ENCODE measurements at places on chromosomes 1 and 21.

DNA sequence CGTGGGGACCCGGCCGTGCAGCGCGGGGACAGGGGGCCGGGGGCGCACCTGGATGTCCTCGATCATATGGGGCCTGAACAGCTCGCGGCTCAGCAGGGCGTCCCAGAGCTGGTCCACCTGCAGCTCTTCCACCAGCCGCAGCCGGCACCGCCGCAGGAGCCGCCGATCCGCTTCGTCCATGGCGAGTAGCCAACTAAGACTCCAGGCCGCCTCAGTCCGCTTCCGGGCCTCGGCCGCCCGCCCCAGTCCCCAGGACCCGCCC, at the start of gene CASP9:
Gene CASP9, minus strand, starts transcription at position 195 of the 262 bp plus-strand sequence. Its CDS starts 15 bp downstream, at position 180.
- no peak for DNase-seq

- DNase-seq, result no peak
Measured at GRCh38 chr1:86416343-86416742, 7.6 kb upstream of the CLCA2 start.

- no peak for DNase-seq
Measured at GRCh38 chr1:36481771-36482723, 666 bp downstream of the CSF3R start.

DNA sequence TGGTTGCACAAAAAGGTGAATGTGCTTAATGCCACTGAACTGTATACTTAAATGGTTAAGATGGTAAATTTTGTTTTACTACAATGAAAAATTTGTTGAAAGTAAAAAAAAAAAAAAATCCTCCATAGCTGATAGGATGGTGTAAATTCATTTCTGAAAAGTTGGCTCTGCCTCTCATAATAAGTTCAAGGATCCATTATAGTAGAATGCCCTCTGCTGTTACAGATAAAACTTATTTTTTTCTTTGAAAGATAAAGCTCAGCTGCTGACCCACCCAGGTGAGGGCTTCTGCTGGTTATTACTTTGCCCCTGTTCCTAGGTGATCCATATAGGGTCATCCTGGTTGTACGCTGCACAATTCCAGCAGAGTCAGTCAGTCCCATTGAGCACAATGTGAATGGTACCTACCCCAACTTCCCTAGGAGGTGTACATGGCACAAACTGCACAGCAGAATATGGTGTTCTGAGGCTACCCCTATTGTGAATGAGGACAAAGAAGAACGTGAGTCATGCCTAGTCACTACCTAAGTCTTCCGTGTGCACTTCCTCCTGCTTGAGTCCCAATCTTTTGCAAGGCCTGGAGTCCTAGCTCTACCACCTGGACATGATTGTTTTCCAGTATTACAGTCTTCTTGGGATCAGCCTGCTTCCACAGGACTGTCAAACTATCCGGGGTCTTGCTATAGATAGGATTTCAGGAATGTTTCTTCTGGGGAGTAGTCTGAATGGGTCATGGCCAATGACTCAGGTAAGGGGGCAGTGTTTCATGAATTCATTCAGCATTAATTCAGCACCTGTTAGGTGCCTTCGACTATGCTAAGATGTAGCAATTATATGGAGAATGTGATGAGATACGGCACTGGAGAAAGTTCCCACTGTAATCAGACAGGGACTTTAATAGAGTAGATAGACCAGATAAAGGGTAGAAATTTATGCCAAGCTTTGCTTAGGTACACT, 20.8 kb upstream of the CD5L start:
- DNase-seq, result no peak

GRCh38 chr1:245301921-245302320, 147.1 kb downstream of the KIF26B start:
- no peak for DNase-seq

DNA sequence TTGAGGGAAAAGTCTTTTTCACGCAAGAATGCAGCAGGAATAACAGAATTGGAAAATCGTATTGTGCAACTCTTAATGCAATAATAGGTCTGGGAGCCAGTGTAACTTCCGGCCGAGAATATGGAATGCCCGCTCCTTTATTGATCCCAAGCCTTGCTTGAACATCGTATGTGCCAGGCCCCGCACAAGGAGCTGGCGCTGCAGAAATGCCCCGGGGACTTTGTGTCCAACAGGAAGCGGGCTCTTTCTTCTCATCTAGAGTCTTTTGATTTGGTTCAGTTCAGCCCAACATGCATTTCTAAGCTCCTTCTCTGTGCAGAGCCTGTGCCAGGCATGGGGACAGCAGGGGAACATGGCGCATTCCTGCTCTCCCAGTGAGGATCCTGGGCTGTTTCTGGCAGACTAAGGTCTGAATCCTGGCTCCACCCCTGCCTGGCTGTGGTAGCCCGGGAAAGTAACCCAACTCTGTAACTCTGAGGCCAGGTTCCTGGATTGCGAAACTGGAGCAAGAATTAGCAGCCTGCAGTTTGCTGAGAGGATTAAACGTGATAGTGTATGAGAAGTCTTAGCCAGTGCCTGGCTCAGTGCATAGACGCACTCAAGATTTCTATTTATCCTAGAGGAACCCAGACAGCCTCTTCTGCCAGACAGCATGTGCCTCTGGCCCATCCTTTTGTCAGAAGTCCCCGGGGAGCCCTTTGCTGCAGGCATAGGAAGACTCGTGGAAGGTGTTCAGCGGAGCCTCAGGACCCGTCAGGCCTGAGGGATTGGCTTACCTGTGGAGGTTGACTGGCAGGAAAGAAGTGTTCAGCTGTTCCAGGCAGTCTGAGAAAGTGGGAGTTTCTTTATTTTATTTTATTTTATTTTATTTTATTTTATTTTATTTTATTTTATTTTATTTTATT, 987 bp upstream of the CDCP2 start:
- DNase-seq, result no peak

DNA sequence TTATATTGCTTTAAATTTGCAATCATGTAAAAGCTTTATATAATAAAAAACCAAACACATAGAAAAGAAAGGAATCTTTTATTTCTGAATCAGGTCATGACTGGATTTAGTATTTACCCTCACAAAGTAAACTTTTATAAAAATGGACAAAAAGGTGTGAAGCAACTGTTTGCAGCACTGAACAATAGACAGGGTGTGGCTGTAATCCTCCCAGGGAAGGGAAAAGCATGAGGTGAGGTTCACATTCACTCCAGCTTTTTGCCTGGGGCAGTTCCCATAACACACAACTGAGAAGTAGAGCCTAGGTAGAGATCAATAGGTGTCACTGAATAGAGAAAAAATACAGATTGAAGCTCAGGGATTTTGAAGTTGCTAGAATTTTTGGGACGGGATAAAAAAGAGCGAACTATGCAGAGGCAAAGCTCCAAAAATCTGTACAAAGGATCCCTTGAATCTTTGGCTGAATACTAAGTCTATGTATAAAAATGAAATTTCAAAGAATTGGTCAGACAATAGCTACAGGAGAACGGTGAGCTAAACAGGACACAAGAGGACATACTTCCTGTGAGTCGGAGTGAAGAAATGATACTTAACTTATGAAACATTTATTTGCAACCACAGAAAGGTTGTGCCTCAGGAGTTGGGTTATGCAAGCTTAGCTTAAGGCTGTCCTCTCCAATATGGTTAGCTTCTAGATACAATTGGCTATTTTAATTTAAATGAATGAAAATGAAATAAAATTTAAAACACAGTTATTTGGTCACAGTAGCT, 162.0 kb upstream of the ZP4 start:
- DNase-seq, result no peak

DNA sequence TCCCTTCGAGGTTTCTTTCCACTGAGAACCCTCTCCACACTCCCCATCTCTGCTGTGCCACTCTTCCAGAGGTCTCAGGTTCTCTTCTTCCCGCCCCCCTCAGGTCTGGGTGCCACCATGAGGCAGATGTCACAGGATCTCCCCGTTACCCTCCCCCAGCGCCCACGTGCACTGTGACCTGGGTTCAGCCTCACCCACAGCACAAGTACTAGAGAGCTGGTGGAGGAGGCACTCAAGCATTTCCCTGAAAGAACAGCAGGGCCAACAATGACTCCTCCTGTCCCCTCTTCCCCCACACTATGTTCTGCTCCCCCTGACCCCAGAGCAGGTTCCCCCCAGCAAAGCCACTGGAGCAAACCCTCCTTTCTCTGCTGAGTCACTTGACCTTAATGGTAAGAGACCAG, 14.3 kb downstream of the PLEKHA6 start:
- no peak for DNase-seq

DNA sequence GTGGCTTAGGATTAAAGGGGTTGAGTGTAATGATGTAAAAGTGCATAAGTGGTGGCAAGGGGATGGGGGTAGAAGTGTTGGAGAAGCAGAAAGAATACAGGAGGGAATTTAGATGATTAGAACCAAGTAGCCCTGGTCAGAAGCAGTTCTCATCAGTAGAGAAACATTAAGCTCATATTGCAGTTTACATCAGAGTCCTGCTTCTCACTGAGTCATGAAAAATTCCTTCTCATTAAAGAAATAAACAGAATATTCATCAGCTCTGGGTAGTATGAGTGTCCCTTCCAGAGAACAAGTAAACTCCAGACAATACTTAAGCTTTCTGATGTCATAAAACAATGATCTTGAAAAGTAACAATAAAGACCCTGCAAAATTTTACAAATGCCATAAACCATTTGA, 36.5 kb downstream of the LRRIQ3 start:
- no peak for DNase-seq

Data from stimulated activated CD8-positive, alpha-beta memory T cell treated with anti-CD3 and anti-CD28 coated beads, Interleukin-15, amount 100 ng/mL, for 1 hour (primary cell).